ENCODE measurements at places on chromosomes 6 and 20.

- no peak for DNase-seq
Observed at GRCh38 chr6:42400886-42401612, 50.7 kb downstream of the TRERF1 start.

GRCh38 chr6:11232770-11233626 is 530 bp upstream of the NEDD9 start:
- DNase-seq: no peak

DNA sequence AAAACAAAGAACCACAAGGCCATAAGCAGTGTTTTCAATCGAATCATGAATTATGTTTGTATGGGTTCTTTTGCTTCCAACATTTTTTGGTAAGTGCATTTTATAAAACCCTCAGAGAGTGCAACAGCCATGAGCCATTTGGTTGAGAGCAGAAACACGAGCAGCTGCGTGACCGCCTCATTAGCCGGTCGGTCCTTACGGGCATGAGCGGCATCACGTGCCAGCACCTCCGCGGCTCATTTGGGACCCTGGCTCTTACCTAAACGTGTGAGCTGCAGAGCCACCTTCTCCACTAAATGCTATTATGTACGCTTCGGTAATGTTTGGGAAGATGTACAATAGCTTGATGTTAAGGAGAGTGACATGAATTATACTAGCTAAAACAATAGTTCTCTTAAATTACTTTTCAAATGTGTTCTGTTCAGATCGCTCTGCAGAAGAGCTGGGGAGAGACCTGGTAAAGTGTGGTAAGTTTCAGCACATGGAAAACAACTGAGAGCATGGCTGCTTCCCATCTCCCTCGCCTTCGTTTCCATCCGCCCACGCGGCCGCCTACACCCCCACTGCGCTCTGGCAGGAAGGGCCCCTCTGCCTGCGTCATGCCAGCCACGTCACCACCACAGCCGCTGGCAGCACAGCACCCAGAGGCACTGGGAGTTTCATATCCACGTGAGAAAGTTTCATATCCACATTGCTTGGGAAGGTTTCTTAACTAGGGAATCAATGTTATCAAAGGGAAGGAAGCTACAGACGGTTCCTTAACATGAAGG is 23.7 kb upstream of the PDE10A start:
- DNase-seq: no peak

GRCh38 chr20:20608641-20609040 is 103.8 kb downstream of the RALGAPA2 start:
- no peak for DNase-seq

DNA sequence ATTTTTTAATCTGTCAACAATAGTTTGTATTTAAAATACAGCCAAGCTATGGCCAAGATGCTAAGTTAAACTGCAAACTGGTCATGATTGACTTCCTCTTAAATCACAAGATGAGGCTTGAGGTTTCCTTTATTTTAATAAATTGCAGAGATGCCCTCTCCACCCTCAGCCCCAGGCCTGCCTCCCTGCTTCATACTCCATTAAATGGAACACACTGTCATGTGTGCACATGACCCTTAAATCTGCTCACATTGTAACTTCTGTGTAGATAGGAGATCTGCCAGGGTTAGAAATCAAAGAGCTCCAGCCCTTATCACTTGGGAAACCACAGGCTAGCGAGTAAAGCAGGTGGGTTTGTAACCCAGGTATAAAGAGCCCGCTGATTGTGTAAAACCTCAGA is 20.8 kb downstream of the DUSP22 start:
- no peak for DNase-seq

DNA sequence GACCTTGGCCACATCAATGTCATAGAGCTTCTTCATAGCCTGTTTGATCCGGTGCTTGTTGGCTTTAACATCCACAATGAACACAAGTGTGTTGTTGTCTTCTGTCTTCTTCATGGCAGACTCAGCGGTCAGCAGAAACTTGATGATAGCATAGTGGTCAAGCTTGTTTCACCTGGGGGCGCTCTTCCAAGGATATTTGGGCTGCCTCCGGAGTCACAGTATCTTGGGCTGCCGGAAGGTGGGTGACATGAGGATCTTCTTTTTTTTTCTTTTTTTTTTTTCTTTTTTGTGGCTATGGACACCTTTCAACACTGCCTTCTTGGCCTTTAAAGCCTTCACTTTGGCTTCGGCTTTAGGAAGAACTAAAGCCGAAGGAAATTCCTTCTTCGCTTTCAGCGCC is 244.6 kb downstream of the GJA1 start:
- no peak for DNase-seq

DNA sequence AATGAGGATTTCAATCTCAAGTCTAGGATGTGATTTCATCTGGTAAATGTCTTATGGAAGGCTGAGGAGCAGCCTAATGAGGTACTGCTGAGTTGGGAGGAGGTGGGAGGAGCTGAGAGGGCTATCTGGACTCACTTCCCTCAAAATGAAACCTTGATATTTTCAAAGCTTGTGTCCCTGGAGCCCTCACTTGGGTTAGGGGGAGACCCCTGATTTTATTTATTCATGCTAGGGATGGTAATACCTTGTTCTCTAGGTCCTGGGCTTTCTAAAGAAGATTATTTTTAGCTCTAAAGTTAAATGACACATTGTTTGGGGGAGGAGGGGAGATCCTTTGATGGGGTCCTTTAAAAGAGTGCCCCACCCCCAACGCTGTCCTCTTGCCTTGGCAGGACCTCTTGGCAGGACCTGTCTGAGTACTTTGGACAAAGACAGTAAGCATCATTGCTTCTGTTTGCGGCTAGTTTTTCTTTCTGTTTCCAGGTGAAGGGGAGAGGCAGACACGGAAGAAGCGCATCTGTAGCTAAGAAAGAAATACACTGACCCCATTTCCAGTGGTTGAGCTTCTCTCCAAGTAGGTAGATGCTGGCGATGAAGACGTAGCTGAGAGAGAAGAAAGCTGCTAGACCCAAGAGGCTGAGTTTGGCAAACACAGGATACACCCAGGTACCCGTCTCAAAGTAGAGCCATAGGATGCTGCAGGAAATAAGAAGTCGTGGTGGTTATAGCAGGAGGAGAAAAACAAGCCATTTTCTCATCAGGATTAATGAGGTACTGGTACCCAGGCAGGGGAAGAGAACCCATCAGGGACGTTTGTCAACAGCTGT is 55.6 kb downstream of the ADTRP start:
- DNase-seq: no peak

DNA sequence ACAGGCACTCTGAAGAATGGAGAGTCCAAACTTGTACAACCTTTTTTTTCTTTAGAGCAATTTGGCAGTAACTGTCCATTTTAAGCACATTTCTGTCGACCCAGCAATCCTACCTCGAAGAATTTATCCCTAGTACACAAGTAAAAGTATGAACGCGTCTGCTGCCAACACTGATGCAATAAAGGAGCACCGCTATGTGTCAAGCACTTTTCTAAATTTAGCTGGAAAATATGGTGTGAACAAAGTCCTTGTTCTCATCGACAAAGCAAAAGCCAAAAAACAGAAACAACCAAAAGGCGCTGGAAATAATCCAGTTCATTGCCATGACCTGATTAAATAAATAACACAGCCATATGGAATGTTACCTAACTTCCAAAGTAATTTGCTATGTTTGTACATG is 1.1 kb downstream of the DPM1 start:
- DNase-seq: no peak

- no peak for DNase-seq
Observed at GRCh38 chr6:167750956-167751358, 75.8 kb upstream of the AFDN start.

- no peak for DNase-seq
Observed at GRCh38 chr20:23083553-23084220, 2.4 kb downstream of the CD93 start.

DNA sequence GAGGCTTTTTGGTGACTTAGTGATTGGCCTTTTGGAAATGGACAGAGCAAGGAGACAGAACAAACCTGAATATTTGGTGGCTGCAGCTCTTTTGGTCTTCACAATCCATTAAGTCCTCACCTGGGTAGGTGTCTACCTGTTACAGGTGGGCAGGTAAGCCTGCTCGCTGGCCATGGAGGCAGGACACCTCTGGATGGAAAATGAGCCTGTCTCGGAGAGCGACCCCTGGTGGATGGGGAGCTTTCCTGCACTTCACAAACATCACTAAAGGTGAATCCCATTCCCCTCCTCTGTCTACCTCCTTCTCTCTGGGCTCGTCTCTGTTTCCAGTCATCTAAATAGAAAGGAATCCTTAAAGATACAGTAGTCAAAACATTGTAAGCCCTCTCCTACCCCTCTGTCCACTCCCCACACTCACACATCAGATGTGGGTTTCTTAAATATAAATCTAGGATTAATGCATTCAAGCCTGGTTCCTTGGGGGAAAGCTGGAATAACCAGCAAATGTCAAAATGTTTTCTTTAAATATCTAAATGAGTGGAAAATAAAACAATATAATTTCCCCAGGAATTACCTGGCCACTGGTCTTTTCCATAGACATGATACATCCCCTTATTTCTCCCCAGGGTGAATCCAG is 304.9 kb downstream of the CDH26 start:
- DNase-seq: peak; percentile 14

DNA sequence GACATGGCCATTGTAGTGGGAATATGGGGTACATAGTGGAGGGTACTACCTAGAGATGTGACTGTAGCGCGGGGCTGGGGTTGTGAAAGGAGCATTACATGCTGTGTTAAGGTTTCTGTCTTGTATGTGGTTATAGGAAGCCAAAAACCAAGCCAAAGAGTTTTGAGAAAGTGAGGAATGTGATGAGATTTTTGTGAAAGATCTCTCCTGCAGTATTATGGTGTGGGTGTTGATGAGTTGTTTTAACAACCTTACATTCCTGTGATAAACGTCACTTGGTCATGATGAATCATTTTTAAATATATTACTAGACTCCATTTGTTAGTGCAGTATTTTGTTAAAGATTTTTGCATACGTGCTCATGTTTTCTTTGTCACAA is 48.9 kb downstream of the ZFAND3 start:
- DNase-seq: no peak

DNA sequence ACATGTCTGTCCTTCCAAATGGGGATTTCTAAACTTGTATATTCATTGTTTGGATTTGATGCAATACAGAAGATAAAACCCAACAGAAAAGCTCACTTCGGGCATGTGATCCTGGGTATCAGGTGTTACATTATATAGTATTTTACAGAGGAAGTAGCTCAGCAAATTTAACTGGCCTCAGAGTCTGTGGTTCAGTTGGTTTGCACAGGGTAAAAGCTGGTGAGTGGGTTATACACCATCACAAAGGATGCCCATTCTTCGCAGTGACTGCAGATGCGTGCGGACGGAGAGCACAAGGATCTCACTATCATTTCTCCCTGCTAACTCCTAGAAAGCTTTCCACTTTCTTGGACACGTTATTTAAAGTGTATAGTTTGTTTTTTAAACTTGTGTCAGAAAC is 236.7 kb downstream of the TMEM242 start:
- DNase-seq: no peak

DNA sequence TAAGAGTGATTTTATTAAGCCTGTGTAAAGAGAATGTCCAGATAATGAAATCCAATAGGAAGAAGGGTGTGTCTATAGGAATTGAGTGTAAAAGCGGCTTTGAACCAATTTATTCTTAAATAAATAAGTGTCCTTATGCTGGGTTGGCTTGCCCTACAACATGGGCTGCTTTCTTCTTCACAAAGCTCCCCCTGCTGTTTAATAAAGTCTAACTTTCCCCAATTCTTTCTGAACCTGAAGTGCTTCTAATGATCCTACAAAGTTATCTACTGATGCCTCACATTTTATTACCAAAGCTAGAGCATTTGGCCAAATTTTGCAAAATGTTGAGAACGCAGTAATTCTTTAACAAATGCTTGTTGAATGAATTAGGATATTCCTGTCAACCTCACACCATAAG is 36.3 kb upstream of the SIRT5 start:
- DNase-seq: no peak

GRCh38 chr20:24118034-24118433 is 129.5 kb upstream of the GGTLC1 start:
- DNase-seq: no peak

- no peak for DNase-seq
Observed at GRCh38 chr6:83270971-83271719, 78.0 kb downstream of the RWDD2A start.

GRCh38 chr6:48110436-48111142 is 408 bp downstream of the PTCHD4 start:
- no peak for DNase-seq

DNA sequence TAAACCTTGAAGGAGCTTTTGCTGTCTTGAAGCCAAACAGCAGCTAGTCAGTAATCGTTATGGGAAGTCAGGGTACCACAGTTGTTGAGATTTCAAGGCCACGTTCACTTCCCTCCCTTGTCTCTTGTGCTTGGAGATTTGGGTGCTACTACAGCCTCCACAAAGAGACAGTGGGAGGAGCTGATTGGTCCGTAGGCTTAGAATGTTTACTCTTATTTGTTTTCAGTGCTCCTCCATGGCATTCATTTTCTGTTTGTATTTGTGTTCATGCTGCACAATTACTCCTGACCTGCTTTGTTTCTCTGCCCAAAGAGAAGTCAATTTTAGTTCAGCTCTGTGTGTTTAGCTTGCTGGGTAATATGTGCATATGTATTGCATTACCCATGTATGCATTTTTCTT is 147.7 kb downstream of the PRL start:
- no peak for DNase-seq

- no peak for DNase-seq
Observed at GRCh38 chr6:134168590-134169208, 116.3 kb upstream of the SLC2A12 start.

GRCh38 chr6:14454473-14454775 is 336.9 kb downstream of the CD83 start:
- DNase-seq: no peak
